ENCODE measurements at places on chromosomes 6 and 20.

GRCh38 chr6:11987386-11987785 is 24.7 kb upstream of the HIVEP1 start:
- no peak for DNase-seq

GRCh38 chr6:8829796-8830195 is 394.5 kb upstream of the SLC35B3 start:
- DNase-seq, result no peak

DNA sequence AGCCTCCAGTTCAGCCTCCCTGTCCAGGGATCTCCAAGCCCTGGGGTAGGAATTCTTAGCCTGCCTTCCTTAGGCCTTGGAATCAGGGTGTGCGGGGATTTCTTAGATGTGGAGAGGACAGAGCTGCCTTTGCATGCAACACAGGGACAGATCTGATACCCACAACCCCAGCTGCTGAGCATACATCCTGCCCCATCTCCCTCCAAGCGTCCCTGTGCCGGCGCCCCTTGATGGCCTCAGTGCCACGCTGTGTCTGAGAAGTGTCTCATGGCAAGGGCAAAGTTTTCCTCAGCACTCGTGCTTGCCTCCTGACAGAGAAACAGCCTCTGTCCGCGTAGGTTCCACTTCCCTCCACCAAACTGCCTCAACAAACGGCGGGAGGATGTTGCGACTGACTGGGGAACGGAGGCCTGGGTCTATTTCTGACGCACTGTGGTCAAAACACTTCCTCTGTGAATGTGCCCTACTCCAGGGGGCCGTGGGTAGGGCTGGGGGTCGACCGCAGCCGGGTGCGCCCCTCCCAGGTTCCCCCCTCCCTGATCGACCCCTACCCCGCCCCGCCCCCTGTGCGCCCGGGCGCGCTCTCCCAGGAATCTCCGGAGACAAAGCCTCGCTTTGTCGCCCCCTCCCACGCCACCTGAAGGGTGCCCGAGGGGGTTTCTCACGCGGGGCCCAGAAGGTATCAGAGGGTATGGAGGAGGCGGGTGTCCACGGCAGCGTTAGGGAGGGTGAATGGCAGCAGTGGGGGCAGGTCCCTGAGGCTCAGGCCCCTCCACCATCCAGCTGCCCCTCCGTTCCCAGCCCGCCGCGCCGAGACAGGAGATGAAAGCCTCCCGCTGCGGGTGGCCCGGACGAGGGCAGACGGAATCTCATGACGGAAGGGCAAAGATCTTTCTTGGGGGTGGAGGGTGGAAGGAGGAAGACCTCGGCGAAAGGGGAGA is 806 bp downstream of the MICAL1 start:
- peak; percentile 33 for DNase-seq

GRCh38 chr20:4829514-4830215 is 108.0 kb downstream of the PRND start:
- DNase-seq, result no peak

DNA sequence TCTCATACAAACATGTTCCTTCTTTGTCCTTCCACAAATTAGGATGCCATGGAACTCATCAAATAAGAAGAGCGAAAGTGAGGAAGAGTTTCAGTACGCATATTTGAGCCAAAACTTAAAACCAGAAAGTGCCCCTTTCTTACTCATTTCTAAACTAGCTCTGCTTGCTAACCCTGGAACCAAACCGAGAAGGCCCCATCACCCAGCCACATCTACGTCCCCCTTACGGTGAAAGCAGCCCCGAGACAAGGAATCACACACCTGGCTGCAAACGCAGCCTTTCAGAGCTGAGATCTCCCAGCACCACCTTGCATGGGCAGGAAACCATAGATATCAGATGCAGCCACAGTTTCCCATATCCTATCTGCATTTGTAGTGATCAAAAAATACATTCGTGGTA is 28.5 kb downstream of the TRERF1 start:
- no peak for DNase-seq

DNA sequence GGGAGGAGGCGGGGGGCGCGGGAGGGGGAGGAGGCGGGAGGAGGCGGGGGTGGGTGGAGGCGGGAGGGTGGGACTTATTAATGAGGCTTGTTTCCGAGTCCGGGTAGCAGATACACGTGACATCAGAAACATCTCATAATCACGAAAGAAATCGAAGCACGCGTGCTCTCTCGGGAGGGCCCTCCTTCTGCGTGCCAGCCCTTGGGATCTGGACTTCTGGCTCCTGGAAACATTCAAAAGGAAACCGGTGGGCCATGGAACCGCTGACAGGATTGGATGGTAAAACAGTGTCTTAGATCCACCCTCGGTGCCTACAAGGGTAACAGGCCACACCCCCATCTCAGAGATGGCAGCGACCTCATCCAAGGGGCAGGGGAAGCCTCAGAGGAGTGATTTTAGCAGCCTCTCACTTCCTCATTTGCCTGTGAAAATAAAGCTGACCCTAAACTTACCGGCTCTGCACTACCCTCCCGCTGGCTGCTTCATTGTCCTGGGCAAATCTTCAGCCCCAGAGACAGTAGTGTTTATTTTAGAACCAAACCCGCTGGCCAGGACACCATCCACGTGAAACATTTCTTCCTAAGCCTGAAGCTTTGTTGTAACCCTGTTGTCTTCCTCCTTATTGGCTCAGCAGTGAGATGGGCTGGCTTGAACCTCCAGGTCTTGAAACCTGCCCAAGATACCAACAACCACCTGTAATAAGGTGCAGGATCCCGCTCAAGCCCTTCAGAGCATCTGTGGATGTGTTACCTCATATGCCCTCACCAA is 97.5 kb downstream of the PSMG4 start:
- DNase-seq, result peak; percentile 91

- no peak for DNase-seq
Observed at GRCh38 chr6:55941702-55942101, 66.3 kb upstream of the BMP5 start.

GRCh38 chr6:125656287-125656870 is 93.1 kb upstream of the HEY2 start:
- DNase-seq, result no peak

DNA sequence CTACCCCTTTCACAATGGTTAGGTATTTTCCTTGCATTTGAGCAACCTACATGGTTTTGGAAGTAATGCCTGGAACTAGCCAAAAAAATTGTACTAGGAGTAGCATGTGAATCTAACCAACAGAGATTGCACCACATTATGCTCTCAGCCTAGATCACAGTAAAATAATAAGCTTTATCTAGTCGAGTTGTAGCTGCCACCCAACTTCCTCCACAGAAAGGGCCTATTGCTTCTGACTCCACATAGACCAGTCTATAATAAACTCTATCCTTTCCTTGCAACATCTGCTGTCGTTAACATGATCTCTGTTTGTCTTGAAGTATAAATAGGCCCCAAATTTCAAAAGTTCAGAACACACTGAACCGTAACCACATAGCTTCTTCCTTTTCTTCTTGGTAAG is 375.5 kb downstream of the PKHD1 start:
- DNase-seq, result no peak

DNA sequence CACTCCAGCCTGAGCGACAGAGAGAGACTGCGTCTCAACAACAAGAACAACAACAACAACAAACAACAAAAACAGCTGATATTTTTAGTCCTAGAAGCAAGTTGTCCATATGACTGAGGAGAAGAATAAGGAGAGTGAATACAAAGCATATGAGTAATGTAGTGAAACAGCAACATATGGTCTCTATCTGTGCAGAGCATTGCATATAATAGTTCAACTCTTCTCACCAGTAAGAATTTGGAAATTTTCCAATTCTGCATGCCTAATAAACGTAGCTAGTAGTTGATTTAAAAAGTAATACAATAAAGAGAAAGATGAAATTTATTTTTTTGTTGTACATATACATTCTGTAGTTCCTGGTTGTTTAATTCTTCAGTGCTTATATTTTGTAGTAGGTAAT is 129.7 kb upstream of the FAM83B start:
- DNase-seq, result no peak

DNA sequence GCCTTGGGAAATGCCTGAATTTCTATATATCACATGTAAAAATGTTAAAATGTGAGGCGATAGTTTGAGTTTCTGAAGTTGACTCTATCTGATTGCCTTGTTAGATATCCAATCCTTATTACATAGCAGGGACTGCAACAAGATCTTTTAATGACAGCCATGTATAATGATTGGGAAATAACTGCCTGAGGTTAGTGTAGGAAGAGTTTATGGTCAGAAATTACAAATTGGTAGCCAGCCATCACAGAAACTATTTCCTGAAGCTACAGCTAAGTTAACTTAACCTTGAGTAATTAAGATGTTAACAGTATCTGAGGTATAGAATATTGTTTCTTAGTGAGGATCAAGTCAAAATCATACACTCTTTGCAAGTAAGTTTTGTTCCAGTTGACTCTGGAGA is 41.0 kb downstream of the AKIRIN2 start:
- peak; percentile 51 for DNase-seq

GRCh38 chr6:81934936-81935335 is 182.5 kb upstream of the TENT5A start:
- no peak for DNase-seq

GRCh38 chr6:92589996-92590395 is 829.4 kb downstream of the EPHA7 start:
- DNase-seq, result no peak

- no peak for DNase-seq
Observed at GRCh38 chr20:24691901-24692351, 222.5 kb downstream of the SYNDIG1 start.

- no peak for DNase-seq
Observed at GRCh38 chr6:157584036-157584435, 203.0 kb downstream of the ZDHHC14 start.

DNA sequence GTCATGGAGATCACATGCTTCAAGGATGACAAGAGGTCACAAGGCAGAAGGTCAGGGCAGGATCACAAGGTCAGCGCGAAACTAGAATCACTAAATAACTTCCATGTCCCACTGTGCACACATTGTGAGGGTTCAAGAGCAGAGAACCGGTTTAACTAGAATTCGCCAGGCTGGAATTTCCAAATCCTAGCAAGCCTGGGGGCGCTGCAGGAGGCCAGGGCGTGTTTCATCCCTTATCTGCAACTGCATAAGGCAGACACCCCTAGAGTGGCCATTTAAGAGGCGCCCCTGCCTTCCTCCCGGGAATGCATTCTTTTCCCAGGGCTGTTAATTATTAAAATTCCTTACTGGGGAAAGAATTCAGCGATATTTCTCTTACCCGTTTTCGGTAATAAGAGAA is 40.2 kb upstream of the SLC22A1 start:
- DNase-seq, result no peak

DNA sequence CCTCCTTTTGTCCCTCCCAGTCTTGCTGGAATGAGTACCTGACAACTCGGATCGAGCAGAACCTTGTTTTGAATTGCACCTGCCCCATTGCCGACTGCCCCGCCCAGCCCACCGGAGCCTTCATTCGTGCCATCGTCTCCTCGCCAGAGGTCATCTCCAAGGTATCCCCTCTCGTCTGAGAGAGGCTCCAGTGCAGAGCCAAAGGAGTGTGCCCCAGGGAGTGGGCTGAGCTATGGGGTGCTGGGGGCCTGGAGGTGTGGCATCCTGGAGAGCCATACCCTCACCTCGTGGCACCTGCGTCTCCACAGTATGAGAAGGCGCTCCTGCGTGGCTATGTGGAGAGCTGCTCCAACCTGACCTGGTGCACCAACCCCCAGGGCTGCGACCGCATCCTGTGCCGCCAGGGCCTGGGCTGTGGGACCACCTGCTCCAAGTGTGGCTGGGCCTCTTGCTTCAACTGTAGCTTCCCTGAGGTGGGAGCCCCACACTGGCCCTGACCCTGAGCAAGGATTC is 8.8 kb downstream of the DNPH1 start:
- no peak for DNase-seq

GRCh38 chr6:101445527-101445926 is 52.0 kb downstream of the GRIK2 start:
- peak; percentile 47 for DNase-seq

DNA sequence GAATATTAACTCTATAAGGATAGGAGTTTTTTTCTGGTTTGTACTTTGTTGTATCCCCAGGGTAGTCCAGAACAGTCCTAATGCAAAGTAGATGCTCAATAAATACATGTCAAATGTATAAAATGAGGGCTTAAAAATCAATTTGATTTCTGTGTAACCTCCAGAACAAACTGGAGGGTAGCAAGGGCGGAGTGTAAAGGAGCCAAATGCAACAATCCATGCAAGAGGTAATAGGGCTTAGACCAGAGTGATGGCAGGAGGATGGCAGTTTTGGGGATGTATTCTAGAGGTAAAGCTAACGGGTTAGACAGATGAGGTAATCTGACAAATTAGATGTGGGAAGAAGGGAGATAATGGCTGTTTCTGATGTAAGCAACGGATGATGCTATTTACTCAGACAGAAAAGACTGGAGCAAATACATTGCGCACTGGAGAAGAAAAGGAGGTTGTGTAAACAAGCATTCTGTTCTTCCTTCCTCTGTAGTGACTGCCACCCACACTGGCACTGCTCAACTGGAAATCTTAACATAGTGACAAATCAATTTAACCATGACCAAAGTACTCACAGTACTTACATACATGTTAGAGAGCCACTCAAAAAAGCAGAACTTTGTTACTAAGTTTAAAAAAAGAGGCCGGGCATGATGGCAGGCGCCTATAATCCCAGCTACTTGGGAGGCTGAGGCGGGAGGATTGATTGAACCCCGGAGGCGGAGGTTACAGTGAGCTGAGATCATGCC is 2.0 kb downstream of the ZNF318 start:
- no peak for DNase-seq

- peak; percentile 20 for DNase-seq
Observed at GRCh38 chr6:153231048-153231646, 100.1 kb upstream of the RGS17 start.

DNA sequence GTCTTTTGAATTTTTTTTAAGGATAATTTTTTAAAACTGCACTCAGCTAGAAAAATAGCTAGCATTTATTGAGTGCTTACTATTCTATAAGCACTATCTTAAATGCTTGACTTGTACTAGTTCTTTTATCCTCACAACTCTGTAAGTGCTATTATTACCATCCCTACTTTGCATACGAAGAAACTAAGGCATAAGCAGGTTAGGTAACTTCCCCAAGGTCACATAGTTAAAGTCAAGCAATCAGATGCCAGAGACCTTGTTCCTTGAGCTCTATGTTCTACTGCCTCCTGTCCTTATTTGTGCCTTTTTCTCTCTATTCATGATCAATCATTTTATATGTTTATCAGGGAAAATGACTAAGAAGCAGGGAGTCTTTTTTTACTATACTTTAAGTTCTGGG is 65.0 kb downstream of the GCLC start:
- DNase-seq, result no peak

DNA sequence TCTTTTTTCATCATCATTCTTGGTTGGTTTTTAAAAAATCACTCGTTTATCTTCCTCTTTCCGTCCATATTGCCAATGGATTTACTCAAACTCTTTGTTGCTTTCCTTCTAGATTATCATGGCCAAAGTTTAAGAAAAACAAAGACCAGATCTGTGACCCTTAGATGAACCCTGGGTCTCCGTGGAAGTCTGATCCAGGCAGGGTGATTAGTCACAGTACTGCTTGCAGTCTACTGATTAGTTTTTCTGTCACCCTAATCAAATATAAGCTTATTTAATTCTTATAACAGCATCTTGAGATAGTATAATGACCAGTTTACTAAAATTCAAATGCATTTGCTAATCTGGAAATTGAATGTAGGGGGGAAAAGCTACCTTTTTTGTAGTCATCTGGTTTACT is 6.0 kb upstream of the SMIM28 start:
- no peak for DNase-seq
